ENCODE measurements at places on chromosomes 7 and 10. TPM values are rescaled to one million over a fixed set of nuclear protein-coding genes. Genes with fewer than 3 reads are reported as not detected.

PHKG1 gene
- 30.4 TPM for total RNA-seq

DNA sequence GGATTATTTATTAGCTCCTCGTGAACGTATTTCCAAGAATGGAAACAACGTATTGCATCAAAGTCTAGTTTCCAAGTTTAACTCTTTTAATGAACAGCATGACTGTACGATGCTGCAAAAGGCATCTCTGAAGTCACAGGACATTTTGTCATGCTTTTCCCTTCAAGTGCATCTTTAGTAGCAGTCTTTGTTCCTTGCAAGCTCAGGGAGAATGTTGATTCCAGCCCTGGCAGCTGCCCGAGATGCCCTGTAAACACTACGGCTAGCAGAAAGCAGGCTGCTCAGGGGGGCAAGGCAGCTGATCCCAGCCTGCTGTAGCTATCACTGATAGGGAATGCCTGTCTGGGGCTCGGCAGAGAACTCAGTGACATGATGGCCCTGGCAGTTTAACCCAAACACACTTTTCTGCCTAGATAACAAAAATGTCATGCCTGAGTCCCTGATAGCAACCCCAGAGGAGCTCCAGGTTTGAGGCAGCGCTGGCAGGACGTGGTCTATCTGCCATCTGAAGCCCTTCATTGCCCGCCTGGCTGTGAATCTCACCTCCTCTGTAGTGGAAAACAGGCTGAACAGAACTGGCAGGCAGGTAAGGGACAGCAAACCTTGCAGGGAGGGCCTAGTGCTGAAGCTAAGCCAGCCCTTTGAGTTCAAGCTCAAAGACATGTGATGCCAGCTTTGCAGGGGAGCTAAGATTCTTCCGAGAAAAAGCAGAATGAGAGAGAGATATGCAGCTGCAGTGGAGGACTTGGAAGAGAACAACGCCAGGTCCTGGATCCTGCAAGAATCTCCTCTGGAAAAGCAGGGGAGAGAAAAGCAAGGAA is 264.6 kb downstream of the SNX10 start:
- DNase-seq: no peak

GRCh38 chr10:100735337-100736143 is 9.8 kb upstream of the PAX2 start:
- no peak for DNase-seq

- DNase-seq: no peak
Observed at GRCh38 chr10:98394851-98395440, 20.0 kb downstream of the PYROXD2 start.

DNA sequence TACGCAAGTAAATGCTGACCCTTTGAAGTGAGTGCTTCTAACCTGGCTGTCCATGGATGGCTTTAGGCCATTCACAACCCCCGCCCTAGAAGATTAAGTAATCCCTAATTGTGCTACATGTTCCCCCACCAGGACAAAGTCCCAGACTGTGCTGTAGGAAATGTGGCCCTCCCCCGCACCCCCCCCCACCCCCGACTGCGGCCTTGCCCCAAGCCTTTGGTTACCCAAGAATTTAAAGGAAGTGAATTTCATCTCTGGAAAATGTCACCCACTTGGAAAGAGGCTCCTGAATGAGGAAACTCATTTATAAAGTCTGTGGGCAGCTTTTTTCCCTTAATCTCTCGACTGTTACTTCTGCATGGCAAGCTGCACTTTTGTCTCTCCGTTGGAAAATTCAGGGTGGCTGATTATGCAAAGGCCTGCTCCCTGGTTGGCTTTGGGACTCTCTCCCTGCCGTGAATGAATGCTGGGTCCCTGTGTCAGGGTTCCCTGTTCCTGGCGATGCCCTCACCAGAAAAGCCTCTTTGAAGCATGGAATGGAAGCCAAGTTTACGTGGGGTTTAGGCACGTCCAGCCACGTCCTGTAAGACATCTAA is 31.4 kb upstream of the AQP1 start:
- DNase-seq: no peak
